ENCODE measurements at places on chromosomes 16 and 17.

DNA sequence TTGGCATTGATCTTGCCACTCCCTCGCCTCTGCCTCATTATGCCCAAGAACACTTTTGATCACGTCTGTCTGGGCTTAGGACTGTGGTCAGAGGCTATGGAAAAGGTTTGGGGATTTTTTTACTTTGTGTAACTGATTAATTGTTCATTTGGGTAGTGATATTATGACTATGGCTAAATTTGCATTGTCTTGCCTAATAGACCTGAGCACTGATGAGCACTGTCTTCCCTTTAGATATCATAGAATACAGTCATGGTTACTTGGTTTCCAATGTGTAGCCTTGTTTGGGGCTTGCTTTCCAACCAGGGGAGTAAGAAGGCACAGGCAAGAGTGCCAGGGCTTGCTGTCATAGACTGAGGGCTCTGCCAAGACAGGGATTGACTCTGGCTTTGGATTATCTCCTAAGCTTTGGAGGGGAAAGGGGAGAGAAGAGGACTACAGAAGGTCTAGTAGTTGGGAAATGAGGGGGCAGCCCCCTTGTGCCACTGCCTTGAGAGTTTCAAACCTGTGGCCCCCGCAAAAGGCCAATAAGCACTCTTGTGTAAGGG is 13.7 kb downstream of the LIMD2 start:
- DNase-seq: no peak

GRCh38 chr17:67628580-67629013 is 89.1 kb upstream of the NOL11 start:
- DNase-seq: no peak

- no peak for DNase-seq
These were observed 176.1 kb upstream of the CDH5 start for GRCh38 chr16:66190411-66190810.

DNA sequence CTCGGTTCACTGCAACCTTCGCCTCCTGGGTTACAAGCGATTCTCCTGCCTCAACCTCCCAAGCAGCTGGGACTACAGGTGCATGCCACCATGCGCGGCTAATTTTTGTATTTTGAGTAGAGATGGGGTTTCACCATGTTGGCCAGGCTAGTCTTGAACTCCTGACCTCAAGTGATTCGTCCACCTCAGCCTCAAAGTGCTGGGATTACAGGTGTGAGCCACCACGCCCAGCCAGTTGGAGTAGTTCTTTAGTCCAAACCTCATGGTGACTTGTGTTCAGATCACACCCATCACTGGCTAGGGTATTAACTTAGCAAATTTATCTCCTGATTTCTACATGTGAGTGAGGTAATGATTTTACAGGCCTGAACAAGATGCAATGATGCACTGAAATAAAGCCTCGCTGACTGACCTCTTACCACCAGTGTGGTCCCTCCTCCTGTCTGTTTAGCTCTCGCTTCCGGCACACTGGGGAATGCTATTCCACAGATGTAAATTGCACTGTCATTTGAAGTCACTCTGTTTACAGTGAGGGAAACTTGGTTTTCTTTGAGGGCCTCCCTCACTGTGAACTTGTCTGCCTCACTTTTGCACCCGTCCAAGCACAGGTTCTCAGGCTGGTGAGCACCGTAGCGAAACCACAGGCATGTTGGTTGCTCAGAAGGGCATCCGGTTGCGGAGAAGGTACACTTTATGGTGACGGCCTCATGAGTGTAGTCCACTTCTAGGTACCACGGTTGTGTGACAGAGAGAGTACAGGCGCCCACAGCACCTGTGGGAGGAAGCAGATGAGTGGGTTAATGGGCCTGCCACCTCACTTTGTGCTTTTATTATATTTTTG is 5.5 kb downstream of the IGSF6 start:
- DNase-seq: no peak

- DNase-seq: no peak
These were observed 1.1 kb upstream of the CACNG1 start for GRCh38 chr17:67043283-67043682.

- DNase-seq: no peak
These were observed 656.2 kb downstream of the KCNJ2 start for GRCh38 chr17:70825321-70826125.

- no peak for DNase-seq
These were observed 32.2 kb downstream of the DHX38 start for GRCh38 chr16:72125635-72126428.

GRCh38 chr17:39364236-39365025 is 37.0 kb downstream of the FBXL20 start:
- no peak for DNase-seq

DNA sequence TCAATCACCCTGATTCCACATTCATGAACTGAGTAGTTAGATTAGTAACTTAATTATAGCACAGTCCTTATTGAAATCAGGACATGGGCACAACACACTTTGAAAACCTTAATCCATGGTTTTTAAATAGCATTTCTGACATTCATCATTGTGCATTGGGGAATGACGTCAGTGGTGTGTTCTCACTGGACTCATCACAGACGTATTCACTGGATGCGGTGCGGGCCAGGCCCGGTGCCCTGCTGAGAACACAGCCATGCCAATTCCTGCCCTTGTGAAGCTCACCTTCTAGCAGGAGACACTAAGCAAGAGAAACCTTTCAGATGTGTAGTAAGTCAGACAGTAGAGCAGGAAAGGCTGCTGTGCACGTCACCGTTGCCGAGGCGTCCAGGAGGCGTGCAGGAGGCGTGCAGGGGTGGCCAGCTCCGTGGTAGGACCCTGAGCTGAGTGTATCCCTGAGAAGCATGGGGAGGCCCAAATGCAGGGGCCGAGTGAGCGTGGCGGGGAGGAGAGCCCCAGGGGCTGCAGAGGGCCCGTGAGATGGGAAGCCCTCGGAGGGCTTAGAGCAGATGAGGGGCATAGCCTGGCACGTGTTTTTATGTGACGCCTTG is 12.9 kb downstream of the BANP start:
- DNase-seq: no peak

DNA sequence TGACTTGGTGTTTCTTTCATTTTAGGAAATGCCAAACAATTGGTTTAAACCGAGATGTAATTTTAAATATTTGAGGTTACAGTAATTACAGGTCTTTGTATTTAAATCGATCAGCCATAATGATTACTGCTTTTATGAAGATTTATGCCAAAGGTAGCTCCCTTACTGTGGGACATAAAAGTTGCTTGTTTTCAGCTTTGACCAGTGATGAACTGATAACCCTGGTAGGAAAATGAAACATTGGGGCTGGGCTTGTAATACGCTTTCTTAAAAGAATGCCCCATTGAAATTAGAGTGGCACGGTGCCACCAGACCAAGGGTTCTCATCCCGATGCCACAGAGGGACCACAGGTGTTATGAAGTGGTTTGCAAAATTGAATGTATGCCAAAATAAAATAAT is 7.3 kb downstream of the TNRC6A start:
- no peak for DNase-seq

GRCh38 chr17:17493249-17493985 is 2.8 kb downstream of the RASD1 start:
- DNase-seq: no peak

Data from tibial nerve (tissue), 4 donors.